ENCODE measurements at places on chromosomes 16 and 17.

- peak; percentile 52 for DNase-seq
These were observed 43.4 kb upstream of the IRX6 start for GRCh38 chr16:55280587-55280986.

GRCh38 chr16:59320657-59321056 is 586.5 kb upstream of the GOT2 start:
- no peak for DNase-seq

DNA sequence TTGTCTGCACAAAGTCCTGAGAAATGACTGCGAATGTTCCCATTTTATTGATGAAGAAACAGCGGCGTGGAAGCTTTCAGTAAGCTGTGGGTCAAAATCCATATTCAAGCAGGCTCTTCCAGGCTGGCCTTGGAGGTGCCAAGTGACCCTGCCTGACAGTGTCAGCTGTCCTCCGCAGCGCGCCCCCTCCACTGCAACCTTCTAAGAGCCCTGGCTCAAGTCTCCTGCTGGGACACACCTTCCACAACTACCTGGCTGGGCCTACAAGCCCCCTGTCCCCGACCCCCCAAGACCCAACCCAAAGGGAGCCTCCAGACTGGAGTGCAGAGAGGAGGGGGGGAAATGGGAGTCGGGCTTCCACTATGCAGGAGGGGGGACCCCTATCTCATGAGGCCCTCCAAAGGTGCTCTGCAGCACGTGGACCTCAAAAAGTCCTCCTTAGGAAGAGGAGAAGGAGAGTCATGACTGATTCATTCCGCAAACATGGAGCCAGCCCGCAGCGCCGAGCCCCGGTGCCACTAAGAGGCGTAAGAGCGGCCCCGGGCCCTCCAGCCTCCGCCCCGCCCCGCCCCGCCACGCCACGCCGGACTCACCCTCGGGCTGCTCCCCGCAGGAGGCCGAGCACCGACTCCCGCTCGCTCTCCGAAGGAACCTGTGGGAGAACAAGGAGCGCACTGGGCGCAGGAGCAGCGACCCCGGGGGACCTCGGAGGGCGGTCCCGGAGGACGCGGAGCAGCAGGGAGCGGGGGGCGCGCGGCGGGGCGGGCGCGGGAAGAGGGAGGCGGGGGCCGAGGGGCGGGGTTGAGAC is 574 bp downstream of the MPP3 start:
- peak; percentile 30 for DNase-seq

DNA sequence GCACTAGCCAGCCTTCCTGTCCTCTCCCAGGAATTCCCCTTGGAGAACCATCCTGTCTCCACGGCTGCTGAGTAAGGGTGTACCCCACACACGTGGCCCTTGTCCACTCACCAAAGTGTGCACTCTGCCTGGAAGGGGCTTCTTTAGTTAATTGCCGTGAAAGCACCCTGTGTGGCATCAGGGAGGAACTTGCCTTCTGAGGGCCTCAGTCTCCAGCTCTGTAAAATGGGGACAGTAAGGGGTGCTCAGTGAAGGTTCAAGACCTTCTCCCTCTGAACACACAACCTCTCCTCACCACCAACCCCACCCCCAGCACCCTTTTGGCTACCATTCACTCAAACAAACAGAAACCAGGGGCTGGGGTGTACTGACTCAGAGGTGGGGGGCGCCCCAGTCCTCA is 59.1 kb upstream of the LHX1 start:
- no peak for DNase-seq

DNA sequence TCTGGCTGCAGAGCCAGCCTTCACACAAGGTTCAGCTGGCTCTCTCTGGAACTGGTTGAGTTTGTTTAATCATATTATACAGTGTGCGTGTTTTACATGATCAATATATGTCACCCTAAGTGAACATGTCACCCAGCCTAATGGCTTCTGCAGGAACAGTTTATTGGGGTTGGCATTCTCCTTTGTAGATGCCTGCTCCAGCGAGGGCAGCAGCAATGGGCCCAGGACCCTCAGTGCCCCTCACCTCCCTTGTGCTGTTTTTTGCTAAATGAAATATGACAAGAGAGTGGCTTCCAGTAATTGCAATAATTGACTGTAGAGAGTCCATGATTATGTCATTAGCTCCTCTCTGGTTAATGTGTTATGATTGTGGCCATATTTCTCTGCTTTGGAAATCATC is 387.2 kb downstream of the TMEM114 start:
- DNase-seq: no peak

- DNase-seq: peak; percentile 23
These were observed 20.9 kb upstream of the CLEC18A start for GRCh38 chr16:69930117-69930776.

DNA sequence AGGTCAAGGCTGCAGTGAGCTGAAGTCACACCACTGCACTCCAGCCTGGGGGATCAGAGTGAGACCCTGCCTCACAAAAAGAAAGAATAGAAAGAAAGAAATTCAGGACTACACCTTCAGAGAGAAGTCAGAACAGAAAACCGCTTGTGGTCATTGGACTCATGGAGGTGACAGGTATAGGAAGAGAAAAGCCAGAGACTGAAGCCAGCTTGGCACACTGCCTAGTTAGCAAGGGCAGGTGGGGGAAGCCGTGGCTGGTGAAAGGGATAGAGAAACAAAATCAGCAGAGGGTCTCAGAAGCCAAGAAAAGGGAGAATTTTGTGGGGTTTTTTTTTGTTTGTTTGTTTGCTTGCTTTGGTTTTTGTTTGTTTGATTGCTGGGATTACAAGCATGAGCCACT is 32.9 kb upstream of the SKAP1 start:
- peak; percentile 48 for DNase-seq

DNA sequence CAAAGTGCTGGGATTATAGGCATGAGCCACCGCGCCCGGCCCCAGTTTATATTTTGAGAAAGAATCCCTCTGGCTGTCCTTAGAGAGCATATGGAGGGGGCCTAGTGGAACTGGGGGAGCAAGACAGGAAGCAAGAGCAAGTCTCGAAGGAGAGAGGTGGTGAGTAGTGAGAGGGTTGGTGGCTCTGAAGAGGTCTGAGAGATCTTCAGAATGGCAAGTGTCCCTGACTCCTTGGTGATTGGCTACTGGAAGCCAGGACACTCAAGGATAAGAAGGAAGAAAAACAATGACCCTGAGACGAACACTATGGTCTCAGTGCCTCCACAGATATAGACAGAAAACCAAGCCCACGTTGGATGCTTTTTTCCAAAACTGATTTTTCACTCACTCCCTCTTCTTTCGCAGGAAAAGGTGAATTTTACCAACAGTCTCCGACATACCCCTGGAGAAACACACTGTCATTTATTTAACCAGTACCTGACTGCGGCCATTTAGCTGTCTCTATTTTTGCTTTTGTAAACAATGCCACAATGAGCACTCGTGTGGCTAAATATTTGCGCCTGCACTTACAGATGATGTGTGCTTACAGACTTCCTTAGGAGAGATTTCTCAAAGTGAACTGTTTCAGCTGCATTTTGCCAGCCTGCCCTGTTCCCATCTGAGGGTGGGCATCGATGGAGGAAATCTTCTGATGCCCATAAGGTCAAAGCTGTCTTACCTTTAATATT is 15.9 kb upstream of the DOK4 start:
- DNase-seq: peak; percentile 83

DNA sequence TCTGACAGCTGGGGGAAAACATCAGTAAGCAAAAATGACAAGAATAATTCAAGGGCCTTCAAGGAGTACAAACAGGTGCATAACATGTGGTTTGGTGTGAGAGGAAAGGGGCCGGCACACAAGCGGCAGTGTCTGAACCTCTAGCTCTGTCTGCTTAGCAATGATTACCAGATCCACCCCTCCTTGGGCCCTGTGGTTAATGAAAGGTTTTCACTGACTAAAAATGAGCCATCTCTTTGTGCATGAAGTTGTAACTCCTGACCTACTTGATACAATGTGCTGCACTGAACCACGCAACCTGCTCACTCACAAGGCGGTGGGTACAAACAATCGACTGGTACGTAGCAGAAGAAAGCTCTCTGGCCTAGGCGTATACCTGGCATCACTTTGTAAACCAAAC is 15.1 kb downstream of the FAM117A start:
- no peak for DNase-seq

- no peak for DNase-seq
These were observed 74.8 kb upstream of the MARCHF10 start for GRCh38 chr17:62882878-62883277.

DNA sequence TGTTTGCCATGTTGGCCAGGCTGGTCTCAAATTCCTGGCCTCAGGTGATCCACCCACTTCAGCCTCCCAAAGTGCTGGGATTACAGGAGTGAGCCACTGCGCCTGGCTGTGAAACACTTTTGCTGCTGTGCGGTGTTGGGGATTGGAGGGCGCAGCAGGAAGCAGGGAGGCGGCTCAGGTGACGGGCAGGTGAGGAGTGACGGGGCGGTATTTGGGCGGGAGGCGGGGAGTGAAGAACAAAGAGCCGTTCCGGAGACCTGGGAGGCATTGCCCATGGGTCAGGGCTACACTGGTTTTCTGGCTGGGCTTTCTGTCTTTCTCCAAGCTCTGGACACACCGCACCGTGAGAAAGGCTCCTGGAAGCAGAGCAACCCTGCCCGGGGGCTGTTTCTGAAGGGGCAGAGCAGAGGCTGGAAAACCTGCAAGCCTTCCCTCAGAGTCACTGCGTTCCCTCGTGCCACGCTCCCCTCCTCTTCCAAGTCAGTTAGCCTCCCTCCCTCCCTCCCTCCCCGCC is 22.1 kb downstream of the CRISPLD2 start:
- DNase-seq: peak; percentile 80

DNA sequence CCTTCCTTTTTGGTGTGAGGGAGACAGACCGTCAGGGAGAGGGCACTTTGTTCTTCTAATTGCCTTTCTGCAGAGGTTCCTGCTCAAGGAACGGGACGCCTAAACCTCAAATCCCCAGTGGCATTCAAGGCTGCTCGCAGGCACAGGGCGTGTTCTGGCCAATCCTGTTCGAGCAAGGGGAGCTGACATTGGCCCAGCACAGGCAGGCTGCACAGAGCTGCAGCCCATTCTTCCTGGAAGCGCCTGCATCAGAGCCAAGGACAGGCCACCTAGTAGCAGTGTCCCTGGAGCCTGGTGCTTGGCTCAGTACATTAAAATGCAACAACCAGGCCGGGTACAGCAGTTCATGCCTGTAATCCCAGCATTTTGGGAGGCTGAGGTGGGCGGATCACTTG is 72.2 kb upstream of the CREBBP start:
- DNase-seq: no peak

DNA sequence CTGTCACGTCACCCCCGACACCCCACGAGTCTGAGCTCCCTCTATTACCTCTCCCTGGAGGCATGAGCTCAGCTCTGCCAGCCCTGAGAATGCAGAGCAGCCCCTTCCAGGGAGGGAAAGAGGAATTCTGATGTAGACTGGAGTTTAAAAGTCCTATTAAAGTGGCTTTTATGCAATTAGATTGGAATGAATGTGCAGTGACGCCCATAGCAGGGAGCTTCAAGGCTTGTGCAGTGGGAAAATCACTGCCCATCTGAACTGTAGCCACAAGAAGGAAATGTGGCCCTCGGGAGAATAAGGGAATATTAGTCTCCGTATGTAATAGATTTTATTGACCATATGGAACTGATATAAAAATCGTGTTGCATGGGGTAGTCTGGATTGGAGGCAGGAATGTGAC is 66.9 kb downstream of the ZNF423 start:
- no peak for DNase-seq

DNA sequence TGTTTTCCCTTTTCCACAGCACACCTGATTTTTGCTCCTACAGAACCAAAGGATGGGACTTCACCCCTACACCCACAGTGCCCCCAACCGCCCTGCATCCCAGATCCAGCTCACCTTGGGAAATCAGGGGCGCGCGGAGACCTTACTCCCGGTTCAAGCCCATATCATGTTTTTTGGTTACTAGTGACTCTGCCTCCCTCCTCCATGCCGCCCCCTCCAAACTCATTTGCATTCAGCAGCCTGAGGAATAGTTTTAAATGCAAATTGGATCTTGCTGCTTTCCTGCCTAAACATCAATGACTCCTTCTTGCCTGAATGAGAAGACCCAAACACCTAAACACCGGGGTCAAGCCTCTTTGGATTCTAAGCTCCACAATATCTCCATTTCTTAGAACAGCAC is 331.8 kb downstream of the TMEM114 start:
- no peak for DNase-seq
